Activated CD4-positive, CD25-positive, alpha-beta regulatory T cell (primary cell): ENCODE measurements at places on chromosomes 7 and 10.

DNA sequence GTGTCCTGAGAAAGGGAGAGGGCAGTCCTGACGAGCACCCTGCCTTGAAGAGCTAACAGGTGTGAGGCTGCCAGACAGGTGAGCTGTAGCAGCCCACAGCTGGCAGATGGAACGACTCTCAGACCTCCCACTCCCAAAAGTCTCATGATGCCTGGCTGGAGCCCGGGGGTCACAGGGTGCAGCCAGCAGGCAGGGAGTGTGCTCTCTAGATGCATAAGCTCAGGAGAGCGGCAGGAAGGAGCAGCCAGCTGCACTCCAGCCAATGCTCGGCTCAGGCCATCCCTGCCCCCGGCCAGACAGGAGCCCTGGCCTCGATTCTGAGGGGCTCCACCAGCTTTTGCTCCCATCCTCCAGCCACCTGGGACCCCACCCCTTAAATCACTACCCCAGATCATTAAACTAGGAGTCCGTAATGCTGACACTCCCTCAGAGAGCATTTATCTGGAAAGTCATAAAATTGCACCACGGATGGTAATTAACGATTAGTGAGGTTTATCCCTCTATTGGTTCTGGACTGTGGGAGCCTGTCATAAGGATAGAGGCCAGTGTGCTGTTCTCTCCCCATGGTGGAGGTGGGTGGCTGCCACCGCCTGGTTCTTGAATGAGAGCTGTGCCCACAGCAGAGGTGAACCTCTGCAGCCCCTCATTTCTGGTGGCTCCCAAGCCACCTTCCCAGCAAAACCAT is 63.5 kb upstream of the ZMIZ1 start:
- DNase-seq: no peak

DNA sequence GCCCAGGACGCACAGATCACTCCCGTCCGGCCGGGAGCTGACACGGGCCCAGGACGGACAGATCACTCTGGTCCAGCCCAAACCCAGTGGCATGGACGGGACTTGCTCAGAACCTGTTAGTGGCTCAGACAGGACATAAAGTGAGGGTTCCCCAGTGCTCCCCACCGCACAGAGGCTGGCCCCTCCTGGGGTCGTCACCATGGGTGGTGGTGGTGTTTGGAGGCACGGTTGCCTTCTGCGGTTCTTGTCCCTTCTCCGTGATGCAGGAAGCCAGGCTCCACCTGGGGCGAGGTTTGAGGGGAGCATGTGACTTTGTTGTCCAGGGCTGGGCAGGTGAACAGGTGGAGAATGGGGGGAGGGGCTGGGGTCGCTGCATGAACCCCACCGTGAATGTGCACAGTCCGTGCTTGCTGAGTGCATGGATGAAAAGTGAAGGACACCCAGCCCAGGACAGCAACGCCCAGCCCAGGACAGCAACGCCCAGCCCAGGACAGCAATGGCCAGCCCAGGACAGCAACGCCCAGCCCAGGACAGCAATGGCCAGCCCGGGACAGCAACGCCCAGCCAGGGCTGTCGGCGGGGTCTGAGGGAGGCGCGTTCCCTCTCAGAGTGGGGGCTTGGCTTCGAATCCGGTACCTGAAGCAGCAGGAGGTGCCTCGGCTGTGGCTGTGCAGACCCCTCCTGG is 26.7 kb downstream of the FAM20C start:
- no peak for DNase-seq

DNA sequence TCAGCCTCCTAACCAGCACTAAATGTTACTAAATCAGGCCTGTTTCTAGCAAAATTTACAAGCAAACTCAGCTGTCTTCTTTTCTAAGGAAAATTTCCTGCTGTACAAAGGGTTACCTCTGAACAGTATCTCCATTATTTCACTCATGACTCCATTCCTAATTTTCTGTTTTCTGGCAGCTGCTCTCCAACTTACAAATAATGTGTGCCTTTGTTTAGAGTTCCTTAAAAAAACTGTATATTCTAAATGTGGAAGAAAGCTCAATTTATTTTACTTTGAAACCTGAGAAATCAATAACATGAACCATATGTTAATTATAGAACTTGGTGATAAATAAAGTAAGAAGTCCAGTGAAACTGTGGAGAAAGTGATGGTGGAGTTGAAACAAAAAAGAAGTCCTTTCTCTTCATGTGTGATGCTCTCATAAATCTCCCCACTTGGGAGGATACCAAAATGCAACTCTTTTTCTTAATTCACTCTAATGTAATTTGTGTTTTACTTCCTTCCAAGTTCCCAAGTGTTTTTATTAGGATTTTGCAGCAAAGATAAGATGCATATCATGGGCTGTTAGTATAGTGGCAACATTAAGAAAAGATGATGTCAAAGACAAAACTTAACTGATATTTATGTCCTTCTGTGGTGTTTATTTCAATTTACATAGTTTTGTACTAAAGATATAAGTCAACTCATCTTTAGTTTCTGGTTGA is 74.8 kb downstream of the CDK6 start:
- no peak for DNase-seq

DNA sequence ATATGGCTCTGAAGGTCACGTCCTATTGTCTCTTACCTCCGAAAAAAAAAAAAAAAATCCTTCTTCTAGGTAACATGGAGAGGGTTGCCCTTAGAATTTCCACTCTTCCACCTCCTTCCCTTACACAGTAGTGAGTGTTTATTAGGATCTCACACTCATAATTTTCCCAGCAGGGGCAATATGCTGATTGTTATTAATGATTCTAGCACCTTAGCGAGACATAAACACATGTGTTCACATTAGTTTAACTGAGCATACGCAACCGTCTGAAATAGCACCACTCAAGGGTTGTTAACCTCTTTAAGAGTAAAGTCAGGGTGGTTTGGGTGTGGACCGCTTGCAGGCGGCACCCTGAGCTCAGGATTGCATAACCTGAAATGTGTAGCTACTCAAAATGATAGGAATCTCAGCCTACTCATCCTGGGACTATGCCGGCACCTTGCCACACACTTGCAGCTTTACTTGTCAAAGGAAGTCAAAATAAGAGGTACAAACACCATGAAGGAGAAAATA is 52.2 kb downstream of the CPEB3 start:
- no peak for DNase-seq

- DNase-seq: no peak
These were observed 79.5 kb downstream of the FAM185A start for GRCh38 chr7:102828286-102828685.

DNA sequence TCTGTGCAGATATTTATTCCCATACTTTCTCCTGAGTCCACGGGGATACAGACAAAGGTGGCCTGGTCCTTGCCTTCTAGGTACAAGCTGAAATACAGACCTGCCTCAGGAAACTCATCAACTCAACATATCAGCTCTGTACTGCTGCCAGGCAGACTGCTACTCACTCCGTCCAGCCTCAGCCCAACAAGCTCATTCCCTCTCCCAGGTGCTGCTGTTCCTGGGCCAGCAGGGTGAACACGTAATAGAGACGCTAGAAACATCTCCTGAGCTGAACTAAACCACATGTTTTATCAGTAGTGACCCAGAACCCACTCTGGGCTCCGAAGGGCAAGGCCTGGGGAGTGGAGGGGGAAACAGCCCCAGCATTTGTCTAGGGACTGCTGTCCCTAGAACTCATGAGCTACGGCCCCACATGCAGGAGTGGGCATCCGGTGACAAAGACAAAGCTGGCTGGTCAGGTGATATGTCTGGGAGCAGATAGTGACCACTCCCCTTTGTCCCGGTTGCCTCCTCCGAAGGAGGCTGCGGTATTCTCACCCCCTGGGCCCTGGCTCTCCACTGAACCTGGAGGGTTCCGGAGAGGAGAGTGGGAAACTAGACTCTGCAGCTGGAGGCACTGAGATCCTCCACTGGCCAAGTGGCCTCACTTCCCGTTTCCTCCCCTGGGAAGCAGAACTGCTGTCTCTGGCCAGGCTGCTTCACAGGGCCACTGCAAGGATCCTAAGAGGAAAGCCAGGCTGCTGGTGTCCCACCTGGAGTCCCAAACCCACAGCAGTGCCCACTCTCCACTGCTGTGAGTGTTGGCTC is 116.1 kb downstream of the FAM53B start:
- no peak for DNase-seq

DNA sequence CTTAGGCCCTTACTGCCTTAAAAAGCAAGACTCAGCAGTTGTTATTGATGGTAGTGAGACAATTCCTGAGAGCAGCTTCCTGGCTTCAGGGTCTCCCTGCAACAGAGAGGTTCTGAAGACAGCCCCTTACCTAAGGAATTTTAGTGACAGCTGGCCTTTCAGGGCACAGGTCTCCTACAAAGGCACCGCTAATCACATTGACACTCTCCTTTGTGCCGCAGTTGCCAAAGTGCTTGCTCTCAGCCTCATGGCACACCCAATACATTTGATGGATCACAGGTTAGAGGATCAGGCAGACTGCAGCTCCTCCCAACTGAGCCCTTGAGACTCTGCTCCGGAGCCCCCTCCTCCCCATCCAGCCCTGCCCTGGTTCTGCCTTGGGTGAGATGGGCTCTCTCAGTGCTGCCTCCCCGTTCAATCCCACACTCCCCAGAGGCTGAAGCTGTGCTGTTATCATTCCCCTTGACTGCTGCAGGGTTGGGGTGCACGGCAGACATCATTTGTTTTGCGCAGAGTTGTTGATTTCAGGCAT is 198.2 kb downstream of the EMX2 start:
- no peak for DNase-seq

DNA sequence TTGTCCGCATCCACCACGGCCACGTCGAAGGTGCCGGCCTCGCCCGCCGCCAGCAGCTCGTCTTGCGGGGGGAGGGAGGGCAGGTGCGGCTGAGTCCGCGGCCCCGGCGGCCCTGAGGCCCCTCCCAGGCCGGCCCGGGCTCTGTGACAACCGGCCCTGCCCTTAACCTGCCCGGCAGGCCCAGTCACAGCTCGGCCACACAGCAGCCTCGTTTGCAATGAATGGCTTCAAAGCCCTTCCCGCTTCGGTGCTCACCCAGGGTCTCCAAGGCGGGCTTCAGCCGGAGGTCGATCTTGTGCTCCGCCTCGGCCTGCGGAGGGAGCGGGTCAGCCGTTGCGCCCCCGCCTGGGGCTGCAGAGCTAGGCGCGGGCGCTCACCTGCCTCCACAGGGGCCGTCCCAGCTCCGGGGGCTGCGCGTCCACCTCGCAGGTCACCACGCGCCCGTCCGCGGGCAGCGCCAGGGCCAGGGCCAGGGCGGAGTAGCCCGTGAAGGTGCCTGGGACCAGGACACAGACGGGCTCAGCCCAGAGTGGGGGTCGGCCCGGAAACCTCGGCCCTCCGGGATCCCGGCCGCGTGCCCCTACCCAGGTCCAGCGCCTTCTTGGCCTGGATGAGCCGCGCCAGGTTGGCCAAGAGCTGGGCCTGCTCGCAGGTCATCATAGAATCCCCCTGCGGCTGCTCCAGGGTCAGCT is 928 bp downstream of the COMTD1 start:
- peak; percentile 24 for DNase-seq

- DNase-seq: no peak
These were observed 18.6 kb downstream of the GET4 start for GRCh38 chr7:894927-895450.

DNA sequence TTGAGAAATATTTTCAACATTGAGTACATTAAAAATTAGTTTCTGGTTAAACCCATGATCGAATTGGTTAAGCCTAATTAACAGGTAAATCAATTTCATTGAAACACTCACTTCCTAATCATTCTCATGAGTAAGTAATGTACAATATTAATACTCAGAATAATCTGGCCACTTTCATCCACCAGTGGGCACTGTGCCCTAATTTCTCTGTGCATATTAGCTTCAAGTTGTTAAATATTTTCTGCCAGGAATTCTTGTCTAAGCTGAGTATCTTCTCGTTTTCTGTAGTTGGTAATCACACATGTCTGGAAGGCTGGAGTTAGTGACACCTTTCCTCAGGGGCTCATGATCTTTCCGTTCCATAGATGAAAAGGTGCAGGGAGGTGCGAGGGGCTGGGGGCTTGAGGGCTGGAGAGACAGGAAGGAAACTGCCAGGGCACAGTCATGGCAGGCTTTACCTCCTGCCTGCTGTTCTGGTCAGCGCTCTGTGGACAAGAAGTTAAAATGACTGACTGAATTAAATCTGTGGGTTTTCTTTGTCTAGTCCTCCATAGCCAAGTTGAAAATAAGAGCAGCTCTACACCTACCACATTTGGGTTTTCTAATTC is 71.9 kb downstream of the WIPF3 start:
- DNase-seq: no peak

- no peak for DNase-seq
These were observed 13.0 kb upstream of the SMARCD3 start for GRCh38 chr7:151261529-151261928.

DNA sequence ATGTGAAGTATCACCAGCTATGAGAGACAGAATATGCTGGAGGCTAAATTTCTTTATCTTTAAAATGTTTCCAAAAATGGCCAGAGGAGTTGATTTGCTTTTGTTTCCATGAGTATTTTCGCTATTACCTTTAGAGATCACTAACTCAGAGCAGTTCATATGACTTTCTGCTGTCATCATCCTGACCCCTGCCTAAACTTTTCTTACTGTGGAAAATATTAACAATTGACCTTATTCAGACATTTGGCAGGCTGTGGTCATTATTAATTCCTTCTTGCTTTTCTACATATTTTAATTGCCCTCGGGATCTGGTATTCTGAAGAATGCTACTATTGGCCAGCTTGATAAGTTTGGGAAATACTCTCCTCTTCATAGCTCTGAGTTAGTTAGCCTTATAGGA is 156.5 kb downstream of the EXOC4 start:
- no peak for DNase-seq

DNA sequence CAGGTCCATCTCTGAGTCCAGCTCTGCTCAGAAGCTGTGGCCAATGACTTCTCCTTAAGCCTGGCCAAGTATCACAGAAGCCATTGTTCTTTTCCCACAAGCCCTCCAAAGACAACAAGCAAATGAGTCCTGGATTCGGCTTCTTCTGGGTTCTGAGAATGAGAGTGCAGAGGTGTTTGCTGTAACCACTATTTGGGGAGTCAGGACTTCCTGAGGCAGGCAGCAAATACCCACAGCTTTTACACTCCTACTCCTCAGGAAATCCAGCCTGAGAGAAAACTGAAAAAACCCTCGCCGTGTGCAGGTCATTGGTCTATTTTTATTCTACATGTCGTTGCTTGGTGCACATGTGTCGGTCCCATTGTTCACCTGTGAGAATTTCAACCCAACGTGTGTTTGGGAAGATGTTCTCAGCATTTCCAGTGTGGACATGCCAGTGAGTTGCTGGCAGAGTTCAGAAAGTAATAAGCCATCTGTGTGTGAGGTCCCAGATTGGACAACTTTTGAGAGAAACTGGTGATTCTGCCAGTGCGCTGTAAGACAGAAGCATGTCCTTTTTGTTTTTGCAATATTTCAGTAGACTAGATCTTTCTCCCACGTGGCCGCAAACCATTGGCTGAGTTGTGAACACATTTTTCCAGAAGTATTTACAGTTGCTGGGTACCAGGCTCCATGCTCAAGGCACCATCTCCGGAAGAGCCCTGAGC is 121.6 kb upstream of the LYZL2 start:
- no peak for DNase-seq

DNA sequence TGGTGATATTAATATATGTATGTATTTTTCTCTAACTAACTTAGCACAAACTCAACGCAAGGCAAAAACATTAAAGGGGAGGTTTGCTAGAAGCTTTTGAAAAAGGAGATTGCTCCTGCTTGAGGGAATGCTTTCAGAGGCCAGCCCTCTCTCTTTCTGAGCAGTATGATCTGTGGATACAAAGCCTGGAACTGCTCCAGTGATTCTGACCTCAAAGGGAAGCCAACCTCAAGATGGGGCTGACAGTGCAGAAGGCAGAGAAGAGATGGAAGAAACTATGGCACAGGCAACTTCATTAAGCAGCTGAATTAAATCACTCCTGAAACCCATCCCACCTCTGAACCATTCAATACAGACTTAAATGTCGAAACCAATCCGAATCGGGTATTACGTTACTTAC is 102.4 kb downstream of the USP6NL start:
- DNase-seq: no peak
